ENCODE measurements at places on chromosomes 12 and 14. TPM values are rescaled to one million over a fixed set of nuclear protein-coding genes. Genes with fewer than 3 reads are reported as not detected.

DNA sequence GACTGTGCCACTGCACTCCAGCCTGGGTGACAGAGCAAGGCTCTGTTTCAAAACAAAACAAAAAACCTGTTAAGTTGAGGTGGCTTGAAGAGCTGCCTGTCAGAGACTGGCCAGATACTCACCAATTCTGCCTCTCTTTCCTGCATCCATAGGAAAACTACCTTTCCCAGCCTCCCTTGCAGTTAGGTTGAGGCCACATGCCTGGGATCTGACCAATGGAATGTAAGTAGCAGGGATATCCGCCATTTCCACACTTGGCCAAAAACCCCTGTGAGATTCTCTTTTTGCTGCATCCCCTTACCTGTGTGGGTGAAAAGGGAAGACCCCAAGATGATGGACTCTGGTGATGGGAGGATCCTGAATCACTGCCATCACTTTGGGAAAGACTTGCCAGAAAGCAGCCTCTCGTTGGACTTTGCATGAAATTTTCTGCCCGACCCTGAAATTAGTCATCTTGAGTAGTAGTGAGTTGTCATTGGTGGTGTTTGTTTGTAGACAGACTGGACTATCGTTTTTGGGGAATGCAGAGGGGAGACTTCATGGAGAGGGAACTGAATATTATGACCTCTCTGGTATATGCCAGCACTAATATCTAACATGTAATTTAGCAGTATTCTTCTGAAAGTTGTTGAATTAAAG lies 14.0 kb downstream of the GPR68 start:
- no peak for DNase-seq

The ASCL4 gene
- total RNA-seq, result not detected

GRCh38 chr12:54024127-54024526 lies 4.1 kb upstream of the HOXC6 start:
- no peak for DNase-seq

DNA sequence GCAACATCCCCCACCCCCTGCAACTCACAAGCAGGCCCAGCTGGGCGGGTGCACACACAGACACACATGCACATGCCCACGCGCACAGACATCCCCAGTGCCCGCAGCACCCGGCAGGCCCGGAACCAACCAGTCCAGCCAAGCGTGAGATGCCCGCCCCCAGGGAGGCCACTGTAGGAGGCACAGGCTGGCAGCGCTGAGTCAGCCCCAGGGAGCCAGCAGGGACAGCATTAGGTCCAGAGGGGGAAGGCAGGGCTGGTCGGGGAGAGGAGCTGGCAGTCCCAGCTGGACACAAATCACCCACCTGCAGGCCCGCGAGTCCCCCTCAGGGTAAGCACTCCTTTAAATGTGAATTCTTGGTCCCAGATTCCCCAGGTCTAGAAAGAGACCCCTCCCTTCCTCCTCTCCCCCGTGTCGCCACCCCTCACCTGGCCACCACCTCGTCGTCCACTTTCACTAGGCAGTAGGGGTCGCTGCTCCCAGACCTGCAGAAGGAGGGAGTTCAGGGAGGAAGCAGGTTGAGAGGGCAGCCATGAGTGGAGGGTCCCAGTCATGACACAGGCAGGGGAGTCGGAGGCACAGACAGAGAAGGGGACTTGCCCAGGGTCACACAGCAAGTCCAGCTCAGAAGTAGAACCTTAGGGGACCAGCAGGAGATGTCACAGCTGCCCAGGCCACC lies 5.0 kb downstream of the RASAL1 start:
- peak; percentile 29 for DNase-seq

The KRT85 gene
- not detected for total RNA-seq

The IFT43 gene
- total RNA-seq, result not detected

GRCh38 chr14:87772854-87773253 lies 220.1 kb downstream of the GALC start:
- DNase-seq, result no peak

DNA sequence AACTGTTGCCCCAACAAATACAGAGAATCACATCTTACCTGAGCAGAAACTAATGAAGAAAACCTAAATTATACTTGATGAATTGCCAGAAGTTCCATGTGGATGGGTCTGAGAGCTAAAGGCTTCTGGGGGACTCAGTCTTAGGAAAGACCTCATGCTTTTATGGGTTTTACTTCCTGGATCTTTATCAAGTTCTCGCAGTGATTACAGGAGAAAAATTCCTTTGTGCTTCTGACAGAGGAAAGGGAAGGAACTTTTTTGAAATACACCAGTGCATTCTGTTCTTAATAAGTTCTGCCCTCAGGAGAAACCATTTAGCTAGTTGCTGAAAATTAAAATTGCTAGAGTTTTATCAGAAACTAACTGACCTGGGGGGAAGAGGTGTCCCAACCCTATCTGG lies 203.9 kb upstream of the KITLG start:
- no peak for DNase-seq
